NCI-H2029 (cell line): ENCODE measurements at places on chromosomes 1 and 21.

DNA sequence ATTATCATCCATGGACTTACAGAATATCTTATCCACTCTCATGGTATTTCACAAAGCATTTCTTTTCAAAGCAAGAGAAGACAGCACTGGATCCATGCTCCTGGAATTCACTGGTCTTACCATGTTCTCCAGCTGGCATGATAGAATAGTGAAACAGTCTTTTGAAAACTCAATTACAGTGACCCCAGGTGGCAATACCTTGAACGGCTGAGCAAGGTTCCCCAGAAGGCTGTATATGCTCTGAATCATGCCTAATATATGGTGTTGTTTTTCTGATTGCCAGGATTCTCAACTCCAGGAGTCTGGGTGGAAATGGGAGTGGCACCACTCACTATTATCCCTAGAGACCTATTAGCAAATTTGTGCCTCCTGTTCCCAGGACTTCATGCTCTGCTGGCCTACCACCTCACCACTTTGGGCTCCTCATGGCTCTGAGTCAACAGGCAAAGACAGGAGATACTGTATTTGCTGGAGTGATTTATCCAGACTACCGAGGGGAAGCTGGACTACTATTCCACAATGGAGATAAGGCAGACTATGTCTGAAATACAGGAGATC, 87.6 kb downstream of the CATSPERE start:
- no peak for DNase-seq

DNA sequence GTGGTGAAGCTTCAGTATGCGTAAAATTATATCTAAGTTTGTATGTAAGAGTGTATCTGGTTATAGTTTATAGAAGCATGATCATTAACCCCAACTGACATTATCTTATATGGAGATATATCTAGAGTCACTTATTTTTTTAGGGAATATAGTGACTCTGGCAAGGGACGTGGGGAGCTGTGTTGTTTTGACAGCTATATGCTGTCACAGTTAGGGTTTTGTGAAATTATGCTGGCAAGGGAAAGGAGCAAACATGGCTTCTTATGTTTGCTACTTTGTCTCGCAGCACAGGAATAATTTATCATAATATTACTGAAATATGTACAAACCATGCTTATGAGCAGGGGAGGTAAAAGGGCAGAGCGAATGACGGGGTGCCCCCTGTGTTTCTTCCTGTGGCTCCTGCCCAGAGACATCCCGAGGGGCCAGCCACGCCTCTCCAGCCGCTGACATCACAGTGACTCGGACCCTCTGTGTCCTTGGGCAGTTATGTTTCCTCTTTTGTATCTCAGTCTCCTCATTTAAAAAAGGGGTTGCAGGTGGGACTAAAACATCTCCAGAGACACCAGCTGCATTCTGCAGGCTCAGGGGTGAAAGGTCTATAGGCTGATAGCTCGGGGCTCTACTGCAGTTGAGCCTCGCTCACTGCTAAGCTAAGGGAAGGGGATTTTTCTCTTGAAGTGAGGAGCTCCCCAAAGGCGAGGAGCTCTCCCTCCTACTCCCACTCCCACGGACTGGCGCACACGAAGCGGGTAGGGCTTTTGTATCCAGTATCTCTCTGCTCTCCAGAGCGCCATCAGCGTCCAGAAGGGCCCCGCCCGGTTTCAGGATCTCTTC, 14.9 kb downstream of the A3GALT2 start:
- no peak for DNase-seq

- no peak for DNase-seq
Measured at GRCh38 chr1:50453266-50453665, 30.0 kb upstream of the DMRTA2 start.

DNA sequence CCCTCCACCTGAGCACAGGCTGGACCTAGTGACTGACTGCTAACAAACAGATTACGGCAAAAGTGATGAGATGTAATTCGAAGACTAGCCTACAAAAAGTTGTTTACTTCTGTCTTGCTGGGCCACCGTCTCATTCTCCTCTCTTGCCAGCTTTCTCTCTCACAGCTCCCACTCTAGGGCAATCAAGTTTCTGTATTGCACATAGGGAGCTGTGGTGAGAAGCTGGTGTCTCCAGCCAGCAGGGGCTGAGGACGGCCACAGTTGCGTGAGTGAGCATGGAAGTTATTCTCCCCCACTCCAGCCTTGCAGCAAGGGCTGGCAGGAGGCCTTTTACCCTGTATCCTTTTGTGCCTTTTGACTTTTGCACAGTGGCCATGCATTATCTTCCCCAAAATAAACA, 8.6 kb upstream of the COL6A2 start:
- no peak for DNase-seq

GRCh38 chr1:47915677-47916353, 81.4 kb downstream of the TRABD2B start:
- DNase-seq, result no peak

DNA sequence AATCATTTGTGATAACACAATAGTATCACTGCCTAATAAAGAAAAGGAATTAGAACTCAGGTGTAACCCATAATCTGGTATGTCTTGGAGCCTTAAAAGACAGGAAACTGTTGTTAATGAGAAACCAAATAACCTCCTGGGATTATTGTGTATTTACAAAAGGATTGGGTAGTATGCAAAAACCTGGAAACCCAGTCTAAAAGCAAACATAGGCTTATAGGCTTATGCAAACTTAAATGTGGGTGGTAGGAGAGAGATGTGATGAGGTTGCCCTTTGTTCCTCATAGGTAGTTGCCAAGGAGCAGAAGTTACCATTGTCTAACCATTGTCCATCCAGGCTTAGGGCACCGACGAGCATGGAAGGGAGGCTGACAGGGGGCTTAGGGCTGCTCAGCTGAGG, 165.8 kb downstream of the AK5 start:
- no peak for DNase-seq

DNA sequence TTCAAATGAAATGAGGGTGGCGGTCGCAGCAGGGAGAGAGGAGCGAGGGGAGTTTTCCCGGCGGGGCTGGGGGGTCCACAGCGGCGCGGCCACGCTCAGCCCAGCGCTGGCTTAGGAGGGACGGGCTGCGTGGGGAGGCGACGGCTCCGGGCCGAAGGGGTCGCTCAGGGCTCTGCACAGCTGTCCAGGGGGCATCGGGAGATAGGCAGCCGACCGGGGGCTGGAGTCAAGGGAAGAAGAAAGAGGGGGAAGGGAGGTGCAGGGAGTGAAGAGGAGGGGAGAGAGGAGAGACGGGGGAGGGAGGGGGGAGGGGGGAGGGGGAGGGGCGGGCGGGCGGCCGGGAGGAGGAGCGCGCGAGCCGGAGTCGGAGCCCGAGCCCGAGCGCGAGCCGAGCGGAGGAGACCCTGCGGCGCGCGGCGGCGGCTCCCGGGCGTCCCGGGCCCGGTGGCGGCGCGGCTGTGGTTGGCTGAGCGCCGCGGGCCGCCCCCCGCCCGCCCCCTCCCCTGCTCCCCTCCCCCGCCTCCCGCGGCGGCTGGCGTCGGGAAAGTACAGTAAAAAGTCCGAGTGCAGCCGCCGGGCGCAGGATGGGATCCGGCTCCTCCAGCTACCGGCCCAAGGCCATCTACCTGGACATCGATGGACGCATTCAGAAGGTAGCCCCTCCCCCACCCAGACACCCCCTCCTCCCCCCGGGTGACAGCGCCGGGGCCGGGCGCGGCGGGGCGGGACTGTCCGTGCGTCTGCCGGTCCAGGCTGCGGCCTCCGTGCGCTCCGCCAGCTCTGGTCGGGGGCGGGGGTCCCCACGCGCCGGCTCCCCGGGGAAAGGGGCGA, at the start of gene PDE9A:
PDE9A (plus strand) TSS at position 391 of the 831 bp plus-strand sequence; CDS start at position 585, 194 bp downstream.
- peak; percentile 21 for DNase-seq

DNA sequence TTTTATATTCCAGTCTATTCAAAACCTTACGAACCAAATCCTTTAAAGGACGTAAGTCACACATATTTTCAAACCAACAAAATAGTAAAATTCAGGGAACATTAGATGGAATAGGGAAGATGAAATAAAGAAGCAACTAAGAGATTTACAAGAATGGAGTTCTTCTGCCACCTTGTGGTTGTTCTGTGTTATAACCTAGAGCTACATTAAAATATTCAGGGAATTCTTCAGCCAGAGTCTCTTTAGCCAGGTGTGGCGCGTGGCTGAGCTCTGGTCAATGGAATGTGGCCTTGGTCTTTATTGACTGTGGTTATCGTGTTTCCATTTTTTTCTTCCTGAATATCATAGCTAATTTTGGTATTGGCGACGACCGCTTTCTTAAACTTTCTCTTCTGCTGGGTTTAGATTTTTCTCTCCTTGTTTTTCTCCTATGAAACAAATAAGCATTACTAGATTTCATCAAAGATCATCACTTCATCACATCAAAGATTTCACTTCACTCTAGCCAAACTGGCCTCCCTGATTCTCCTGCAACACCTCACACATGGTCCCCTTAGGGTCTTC, 221.3 kb downstream of the MRPL39 start:
- DNase-seq, result peak; percentile 25

DNA sequence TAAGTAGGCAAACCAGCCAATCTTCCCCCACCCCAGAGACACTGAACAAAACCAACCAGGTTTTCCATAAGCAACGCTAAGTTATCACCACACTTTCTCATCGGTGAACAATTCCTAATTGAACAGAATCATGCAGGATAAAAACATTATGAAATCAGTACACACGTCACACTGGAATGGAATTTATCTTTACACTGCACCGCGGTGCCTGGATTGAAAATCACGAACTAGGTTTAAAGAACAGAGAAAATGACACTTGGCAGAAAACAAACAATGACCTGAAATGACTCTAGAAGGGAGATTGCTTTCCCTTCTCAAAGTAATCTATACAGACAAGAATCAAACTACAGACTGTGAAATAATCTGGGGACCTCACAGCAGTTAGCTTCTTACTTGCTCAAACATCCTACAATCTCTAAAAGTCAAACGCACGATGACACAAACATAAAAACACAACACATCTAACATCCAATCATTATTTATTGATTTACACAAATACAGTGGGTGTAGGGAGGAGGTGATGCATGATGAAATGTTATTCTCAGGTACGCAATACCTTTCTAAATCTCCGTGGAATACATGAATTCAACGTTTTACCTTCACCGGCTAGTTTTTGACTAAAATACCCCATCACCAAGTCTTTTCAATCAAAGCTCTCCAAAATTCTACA, 1.9 kb downstream of the EIF4G3 start:
- DNase-seq, result no peak

DNA sequence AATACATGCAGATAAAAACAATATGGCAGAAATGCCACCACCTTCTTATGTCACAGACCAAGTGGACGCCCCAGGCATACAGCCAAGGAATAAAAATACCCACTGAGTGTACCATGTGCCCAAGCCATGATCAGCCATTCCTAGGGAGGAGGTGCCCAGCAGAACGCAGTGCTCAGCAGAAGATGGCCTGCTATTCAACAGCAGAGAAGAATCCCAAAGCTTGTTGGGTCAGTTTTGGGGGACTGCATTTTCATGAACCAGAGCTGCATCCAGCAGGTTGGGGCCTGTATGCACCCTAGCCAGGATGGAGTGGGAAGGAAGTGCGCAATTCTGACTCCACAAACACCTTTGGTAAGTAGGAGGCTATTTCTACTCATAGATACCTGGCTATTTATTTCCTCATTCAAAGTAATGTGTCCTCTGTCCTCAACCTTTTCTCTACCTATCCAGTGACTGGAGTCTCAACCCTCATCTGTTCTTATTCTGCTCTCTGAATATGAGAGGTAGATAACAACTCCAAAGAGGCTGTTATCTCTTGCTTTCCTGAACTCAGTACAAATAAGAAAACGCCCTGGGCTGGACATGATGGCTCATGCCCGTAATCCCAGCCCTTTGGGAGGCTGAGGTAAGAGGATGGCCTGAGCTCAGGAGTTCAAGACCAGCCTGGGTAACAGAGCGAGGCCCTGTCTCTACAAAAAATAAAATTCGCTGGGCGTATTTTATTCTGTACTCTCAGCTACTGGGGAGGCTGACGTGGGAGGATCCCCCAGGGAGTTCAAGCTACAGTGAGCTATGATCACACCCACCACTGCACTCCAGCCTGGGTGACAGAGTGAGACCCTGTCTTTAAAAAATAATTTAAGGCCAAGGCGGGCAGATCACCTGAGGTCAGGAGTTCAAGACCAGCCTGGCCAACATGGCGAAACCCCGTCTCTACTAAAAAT, 2.5 kb upstream of the PLEKHM2 start:
- DNase-seq, result no peak

DNA sequence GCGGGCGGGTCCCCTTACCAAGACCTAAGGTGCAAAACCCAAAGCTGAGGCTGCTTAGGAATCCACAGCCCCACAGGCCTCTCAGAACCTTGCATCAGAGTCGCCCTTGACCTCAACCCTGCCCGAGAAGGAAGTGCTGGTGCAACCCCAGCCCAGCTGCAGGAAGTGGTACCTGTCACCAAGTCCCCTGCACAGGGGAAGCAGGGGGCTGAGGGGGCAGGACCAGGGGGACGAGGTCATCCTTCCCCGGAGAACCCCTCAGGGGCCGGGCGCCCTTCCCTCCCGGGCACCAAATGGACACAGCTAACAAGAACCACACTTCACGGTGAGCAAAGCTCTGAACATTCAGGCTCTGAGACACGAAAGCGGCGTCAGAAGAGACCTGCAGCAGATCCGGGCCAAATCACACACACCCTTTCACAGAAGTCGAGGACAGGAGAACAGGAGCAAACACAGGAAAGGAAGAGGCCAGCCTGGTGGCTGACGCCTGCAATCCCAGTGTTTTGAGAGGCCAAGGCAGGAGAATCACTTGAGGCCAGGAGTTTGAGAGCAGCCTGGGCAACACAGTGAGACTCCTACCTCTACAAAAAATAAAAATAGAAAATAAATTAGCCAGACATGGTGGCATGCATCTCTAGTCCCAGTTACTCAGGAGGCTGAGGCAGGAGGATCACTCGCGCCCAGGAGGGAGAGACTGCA, 6.4 kb downstream of the ITGB2 start:
- no peak for DNase-seq

- no peak for DNase-seq
Measured at GRCh38 chr1:20376880-20377494, 86.3 kb downstream of the VWA5B1 start.

- peak; percentile 70 for DNase-seq
Measured at GRCh38 chr1:235923466-235924021, 56.8 kb upstream of the LYST start.

DNA sequence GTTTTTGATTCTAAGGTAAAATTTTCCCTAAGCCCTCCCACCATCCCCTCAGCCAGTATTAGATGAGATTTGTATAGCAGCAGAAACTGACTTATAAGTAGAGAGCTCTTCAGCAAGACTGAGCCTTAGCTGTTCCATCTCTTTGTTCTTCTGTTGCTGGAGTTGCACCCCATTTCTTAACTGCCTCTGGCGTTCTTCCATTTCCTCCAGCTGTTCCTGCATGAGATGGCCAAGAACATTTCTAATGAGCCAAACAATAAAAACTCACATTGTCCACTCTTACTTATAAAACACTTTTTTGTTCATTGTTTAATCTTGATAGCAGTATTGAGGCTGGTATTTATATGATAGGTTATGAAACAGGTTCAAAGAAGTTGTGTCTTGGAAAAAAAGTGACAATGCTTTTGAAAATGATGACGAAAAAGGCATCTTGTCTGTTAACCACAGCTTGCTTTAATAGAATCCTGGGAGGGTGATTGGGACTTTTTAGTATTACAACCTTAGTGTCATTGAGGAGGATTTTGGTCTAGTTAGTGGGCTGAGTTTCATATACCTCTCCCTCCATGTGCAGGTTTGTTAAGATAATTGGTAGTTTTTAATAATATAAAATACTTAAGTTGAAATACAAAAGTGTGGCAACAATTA, 18.3 kb downstream of the SYNC start:
- no peak for DNase-seq
